ENCODE measurements at places on chromosomes 2 and 18.
A peak's percentile ranks its signal among the peaks of the same experiment; 100 is the strongest.

DNA sequence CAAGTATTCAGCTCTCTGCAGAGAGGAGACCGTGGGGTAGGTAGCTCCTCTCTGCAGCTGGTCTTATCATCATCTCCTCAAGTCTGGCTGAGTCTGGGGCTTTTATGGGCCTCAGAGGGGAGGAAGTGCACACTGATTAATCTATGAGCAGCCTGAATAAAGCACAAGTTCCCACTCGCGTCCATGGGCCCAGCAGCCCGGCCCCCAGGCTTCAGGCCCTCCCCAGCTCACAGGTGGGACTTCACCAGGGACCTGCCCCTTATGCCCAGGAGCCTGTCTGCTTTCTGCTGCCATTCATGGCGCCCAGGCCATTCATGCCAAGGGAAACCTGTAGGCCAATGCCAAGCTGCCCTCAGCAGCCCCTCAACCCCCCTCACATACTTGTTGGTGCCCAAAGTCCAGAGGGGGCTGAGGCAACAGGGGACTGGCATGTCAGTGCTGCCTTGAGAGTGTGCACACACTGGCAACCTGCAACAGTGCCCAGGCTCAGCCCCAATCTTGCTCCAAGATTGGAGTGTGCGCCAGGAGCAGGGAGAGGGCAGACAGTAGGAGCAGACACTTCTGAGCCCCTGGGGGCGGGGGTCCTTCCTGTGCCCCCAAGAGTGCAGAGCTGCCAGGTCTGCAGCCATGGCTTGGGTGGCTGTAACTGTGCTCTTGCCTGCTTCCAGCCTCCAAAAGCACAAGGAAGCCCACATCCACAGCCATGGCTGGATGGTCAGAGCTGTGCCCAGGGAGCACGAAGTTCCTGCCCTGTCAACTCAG, 375.6 kb upstream of the VWC2L start:
- DNase-seq, result no peak

DNA sequence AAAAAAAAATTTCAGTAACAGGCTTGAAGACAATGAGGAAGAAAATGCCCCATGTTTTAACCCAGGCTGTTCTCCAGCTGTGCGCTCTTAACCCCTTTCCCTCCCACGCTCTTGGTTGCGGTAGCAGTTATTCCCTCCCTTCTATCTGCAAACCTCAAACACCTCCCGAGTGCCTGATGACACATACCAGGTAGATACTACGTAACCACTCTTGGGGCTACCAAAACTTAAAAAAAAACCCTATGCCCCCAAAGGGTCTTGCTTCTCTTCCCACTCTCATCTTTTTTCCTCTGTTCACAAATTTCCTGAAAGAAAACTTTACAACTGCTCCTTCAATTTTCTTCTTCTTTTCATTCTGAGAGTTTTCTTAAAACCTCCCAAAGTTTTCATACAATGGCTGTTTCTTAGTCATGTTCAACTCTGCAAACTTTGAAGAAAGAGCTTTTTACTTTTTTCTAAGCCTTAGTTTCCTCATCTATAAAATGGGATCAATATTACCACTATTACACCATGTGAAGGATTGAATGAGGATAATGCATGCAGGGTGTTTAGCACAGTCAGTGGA, 4.9 kb upstream of the DRC1 start:
- DNase-seq, result no peak

DNA sequence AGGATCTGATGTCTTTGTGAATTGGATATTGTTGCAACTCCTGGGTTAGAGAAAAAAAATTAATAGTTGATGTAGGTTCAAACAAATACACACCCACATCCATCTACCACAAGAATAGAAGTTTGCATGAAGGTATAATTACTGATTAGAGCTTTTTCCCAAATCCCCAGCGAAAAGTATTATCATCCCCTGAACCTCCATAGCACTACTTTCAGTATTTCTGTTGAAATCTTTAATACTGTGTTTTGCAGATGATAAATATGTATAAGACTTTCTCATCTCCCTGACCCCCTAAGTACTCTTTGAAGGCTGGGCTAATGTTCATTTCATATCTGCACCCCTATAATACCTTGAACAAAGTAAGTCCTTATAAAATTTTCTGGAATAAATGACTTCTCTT, 6.4 kb downstream of the FN1 start:
- no peak for DNase-seq

- no peak for DNase-seq
These were observed 32.4 kb downstream of the ASB1 start for GRCh38 chr2:238459081-238459629.

DNA sequence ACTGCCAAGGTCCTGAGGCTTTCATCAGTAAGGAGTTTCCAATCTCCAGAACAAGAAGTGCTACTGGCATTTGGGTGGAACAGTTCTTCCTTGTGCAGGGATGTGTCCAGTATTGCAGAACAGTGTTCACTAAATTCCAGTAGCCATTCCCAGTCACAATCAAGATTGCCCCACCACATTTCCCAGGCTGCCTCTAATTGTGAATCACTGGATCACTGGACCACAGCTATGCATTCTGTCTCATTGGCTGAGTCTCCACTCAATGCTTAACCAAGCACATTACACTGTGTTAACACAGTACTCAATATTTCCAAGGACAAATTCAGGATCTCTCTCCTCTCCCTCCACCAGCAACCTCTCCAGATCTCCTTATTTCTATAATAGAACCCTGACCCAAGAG, 160.2 kb upstream of the CCDC150 start:
- peak; percentile 85 for DNase-seq

DNA sequence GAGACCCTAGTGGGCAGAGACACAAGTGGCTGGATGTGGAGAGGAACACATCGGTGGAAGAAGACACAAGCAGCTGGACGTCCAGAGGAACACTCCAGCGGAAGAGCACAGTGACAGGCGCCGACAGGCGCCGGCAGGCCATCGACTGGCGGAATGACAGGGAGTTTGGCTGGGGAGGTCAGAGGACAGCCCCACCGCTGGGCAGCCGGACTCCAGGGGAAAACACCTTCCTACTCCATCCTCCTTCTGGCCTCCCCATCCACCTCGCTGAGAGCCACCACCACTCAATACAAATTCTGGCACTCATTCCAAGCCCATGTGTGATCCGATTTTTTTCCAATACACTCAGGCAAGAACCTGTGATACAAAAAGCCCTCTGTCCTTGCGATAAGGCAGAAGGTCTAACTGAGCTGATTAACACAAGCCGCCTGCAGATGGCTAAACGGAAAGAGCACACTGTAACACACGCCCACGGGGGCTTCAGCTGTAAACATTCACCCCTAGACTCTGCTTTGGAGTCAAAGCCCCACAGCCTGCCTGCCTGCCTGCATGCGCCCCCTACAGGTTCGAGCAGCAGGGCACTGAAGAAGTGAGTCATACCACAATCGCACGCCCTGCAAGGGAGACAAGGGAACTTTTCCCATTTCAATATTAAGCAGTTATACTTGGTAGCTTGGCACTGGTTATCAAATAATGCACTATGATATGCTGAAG, 50.2 kb upstream of the LRP1B start:
- no peak for DNase-seq

DNA sequence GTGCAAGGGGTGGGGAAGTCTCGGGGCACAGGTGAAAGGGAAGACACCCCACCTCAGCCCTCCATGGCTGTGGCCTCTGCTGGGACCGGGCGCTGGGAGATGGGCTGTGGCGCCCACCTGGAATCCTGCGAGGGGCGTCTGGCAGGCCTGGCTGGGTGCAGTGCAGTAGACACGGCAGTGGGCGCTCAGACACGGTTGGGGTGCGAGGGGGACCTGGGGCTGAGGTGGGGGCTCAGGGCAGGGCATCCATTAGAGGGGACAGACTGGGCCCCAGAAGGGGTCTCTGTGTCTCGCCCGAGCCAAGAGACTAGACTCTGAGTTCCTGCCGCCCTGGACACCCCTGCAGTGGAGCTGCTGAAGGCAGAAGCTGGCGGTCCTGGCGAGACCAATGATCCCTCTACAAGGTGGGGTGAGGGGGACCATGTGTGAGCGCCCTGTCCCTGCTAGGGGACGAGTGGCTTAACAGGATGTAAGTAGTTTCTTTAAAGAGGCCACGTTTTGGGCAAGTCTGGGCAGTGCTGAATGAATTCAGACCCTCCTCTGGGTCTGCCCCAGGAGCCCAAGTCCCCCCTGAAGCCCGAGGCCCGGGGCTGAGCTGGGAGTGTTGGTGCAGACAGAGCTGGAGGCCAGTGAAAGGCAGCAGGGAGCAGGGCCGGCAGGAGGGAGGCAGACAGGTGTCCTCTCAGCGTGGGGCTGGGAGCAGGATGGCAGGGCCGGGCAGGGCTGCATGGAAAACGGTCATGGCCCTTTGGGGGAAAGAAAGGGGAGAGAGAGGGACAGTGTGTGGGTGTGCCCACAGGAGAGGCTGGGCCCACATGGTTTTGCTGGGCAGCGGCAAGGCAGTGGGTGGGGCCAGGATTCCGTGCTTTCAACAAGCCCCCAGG, 57.2 kb downstream of the HS6ST1 start:
- DNase-seq, result no peak

GRCh38 chr2:53631313-53632125, 136.1 kb upstream of the CHAC2 start:
- no peak for DNase-seq

GRCh38 chr2:211744379-211744778, 794.2 kb downstream of the ERBB4 start:
- no peak for DNase-seq

DNA sequence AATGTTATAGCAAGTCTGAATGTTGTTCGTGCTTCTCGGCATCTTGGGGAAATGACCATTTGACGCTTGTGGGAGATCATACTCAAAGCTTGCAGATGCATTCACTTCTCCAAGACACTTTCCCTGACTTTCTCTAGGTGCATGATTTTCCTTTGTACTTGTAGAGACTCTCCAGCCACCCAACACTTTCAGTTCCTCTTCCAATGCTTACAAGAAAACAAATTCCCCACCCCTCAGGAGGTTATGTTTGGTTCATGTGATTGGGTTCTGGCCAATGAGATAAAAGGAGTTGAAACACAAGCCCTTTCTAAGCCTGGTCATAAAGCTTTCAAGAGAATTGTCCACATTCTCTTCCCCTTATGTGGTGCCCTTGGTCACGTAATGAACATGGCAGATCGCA, 156.3 kb downstream of the EPHA4 start:
- DNase-seq, result no peak

DNA sequence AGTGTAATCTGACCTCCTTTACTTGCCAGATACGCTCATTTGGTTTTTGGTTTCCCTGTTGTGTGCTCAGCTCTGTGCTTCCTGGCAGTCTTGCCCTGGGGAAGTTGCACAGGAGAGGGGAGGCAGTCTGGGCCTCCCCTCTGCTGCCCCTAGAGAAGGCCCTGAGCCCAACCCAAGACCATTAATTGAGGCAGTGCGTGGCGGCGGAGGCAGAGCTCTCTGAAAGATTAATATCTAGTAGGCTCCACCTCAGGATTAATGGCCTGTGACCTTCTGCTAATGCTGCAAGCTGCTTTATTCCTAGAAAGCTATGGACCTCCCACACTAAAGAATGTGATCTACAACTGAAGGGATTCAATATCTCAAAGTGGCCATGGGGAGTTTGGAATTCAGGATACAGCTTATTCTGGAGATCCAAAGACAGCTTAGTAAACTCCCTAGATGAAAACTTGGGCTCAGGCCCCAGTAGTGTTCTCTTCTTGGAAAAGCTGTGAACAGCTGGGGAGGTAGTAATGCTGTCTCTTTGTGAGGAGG, 41.4 kb upstream of the MAPRE2 start:
- no peak for DNase-seq

GRCh38 chr2:45510701-45511420, 100.2 kb downstream of the SRBD1 start:
- DNase-seq, result no peak

DNA sequence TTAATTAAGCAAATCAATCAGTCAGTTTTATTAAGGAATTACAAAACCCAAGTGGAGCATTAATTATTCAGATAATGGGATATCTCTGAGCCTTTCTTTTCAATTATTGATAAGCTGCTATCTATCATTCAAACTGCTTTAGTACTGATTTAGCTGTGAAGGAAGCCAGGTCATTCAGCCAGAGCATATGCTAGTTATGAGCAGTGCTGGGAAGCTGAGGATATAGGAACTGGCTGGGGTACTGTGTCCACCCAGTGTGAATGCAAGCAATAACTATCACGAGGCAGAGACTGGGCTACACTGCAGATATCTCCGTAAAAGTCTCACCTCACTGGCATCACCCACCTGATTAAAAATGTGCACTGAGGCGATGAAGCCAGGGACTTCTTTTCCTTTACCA, 496.7 kb upstream of the PIK3C3 start:
- DNase-seq, result no peak

GRCh38 chr2:185291035-185291647, 447.5 kb upstream of the FSIP2 start:
- DNase-seq, result peak; percentile 9

DNA sequence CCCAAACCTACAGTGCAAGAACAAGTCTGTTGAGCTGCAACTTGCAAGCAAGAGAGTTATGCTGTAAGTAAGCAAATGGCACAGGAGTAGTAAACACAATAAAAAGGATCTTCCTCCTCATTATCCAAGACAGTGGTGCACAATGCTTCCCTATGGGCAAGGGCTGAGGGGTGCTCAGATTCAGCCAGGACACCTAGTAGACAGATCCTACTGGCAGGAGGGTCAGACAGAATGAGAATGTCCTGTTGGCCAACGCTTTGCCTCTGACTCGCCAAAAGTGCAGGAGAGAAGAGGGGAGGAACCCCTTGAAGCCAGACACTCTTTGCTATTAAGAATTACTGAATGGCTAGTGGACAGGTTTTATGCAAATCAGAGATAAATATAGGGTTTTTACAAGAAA, 280.4 kb upstream of the SESTD1 start:
- no peak for DNase-seq

GRCh38 chr2:159185401-159186130, 100.9 kb downstream of the WDSUB1 start:
- DNase-seq, result peak; percentile 41

GRCh38 chr2:42316910-42317309, 44.1 kb downstream of the COX7A2L start:
- DNase-seq, result no peak

- DNase-seq, result no peak
These were observed 242.8 kb downstream of the NEDD4L start for GRCh38 chr18:58286632-58287352.

DNA sequence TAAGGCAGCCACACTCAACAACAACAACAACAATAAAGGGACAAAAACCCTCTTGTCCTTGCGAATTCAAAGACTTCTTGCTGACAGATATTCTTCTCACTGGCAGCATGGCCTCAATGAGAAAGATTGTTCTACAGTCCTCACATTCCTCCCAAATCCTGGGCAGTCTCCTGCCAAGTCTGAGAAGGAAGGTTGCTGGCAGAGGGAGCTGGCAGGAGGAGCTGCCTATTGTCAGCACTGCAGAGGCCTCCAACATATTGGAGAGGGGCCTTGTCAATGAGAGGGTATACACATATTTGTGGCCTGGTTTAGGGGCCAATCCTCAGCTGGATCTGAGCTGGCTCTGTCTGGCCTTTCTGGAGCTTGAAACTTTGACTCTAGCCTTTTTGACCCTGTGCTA, 63.5 kb downstream of the LAMA3 start:
- no peak for DNase-seq

DNA sequence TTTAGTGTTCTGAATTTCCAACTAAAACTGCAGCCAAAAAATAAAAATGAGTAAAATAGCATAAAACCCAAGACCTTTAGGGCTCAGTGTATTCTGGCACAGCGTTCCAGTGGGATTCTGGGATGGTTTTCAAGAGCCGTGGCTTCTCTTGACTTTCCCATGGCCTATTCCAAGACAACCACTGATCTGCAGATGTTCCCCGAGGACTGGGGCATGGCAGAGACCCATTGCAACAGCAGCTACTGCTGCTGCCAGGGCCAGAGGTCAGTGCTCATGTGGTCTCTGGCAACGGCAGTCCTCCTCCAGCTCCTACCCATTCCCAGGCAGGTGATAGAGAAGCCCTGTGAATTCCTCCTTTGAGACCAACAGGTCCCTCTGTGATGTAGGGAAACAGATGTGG, 26.8 kb downstream of the TNP1 start:
- no peak for DNase-seq

GRCh38 chr2:108449410-108450130, 564 bp downstream of the GCC2 start:
- DNase-seq, result peak; percentile 2
